ENCODE measurements at places on chromosomes 13 and 19. TPM values are rescaled to one million over a fixed set of nuclear protein-coding genes. Genes with fewer than 3 reads are reported as not detected.

ICAM4 gene
- 2.7 TPM for total RNA-seq

OR7G1 gene
- total RNA-seq: not detected

PODNL1 gene
- 1.0 TPM for total RNA-seq

KCNN4 gene
- 3.3 TPM for total RNA-seq

LGALS14 gene
- not detected for total RNA-seq

PSG1 gene
- under 0.01 TPM for total RNA-seq

KATNAL1 gene
- 28.6 TPM for total RNA-seq

ZNF682 gene
- 1.0 TPM for total RNA-seq

CLC gene
- not detected for total RNA-seq

LIN37 gene
- total RNA-seq: 11.8 TPM

ZNF556 gene
- total RNA-seq: not detected

ZNF850 gene
- 1.3 TPM for total RNA-seq

SMIM7 gene
- total RNA-seq: 57.1 TPM

GPC5 gene
- total RNA-seq: not detected

ARGLU1 gene
- total RNA-seq: 35.8 TPM

RUBCNL gene
- total RNA-seq: 1.4 TPM

GPR12 gene
- total RNA-seq: not detected

ZNF534 gene
- 0.17 TPM for total RNA-seq

FXYD7 gene
- 0.17 TPM for total RNA-seq

RNF225 gene
- total RNA-seq: 0.17 TPM

NAT14 gene
- total RNA-seq: 9.2 TPM

All from bronchial smooth muscle cell (primary cell).